ENCODE measurements at places on chromosomes 1 and 21.
A peak's percentile ranks its signal among the peaks of the same experiment; 100 is the strongest.

DNA sequence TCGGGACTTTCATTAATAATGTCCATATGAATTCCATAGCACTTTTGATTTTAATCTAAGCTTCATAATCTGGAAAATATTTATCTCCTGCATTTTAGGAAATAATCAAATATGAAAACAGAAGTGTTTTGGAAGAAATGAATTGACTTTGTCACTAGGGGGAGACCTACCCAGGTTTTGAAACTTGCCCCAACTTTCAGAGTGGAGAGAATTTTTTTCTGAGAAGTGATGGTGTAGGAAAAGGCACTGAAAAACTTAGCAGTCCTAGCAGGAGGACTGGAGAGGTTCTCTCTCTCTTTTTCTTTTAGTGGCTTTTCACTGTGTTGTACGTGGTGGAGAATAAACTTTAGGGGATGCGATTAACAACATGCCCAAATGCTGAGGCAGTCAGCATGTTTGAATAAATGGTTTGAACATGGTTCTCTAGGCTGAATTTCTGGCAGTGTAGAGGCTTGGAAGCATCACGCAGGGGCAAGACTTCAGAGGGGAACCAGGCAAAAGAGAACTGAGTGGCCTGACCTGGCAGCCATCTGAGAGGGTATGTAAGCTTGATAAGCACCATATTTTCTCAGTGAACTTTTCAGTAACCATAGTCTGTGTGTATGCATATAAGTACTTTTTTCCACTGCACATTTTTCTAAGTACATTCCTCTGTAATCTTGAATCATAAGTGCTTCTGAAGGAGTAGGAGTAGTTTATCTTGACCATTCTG is 68.3 kb upstream of the NEK7 start:
- peak; percentile 63 for DNase-seq

- DNase-seq, result no peak
These were observed 10.4 kb upstream of the SNAPIN start for GRCh38 chr1:153648000-153648643.

GRCh38 chr1:230972855-230973271 is 5.8 kb downstream of the TTC13 start:
- DNase-seq, result no peak

GRCh38 chr1:58572690-58573089 is 4.4 kb downstream of the TACSTD2 start:
- no peak for DNase-seq

DNA sequence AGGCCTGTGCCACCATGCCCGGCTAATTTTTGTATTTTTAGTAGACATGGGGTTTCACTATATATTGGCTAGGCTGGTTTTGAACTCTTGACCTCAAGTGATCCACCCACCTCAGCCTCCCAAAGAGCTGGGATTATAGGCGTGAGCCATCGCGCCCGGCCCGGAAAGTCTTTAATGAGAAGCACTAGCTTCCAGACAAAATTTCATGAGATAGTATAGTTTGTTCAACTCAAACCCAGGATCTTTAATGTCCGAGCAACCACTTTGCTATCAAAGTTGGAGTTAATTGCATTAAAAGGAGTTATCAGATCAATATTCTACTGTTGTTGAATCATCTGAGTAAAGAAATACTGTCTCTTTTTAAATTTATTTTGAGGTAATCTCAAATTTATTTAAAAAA is 4.8 kb downstream of the TSNAX start:
- DNase-seq, result no peak

- DNase-seq, result no peak
These were observed 45.8 kb downstream of the TTC39A start for GRCh38 chr1:51284487-51284954.

DNA sequence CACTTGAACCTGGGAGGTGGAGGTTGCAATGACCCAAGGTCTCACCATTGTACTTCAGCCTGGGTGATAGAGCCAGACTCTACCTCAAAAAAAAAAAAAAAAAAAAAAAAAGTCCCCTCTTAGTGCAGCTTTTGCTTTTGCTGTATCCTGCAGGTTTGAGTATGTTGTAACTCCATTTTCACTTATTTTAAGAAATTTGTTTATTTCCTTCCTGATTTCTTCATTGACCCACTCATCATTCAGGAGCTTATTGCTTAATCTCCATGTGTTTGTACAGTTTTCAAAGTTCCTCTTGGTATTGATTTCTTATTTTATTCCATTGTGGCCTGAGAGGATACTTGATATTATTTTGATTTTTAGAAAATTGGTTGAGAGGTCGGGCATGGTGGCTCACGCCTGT is 50.9 kb upstream of the AK4 start:
- no peak for DNase-seq

DNA sequence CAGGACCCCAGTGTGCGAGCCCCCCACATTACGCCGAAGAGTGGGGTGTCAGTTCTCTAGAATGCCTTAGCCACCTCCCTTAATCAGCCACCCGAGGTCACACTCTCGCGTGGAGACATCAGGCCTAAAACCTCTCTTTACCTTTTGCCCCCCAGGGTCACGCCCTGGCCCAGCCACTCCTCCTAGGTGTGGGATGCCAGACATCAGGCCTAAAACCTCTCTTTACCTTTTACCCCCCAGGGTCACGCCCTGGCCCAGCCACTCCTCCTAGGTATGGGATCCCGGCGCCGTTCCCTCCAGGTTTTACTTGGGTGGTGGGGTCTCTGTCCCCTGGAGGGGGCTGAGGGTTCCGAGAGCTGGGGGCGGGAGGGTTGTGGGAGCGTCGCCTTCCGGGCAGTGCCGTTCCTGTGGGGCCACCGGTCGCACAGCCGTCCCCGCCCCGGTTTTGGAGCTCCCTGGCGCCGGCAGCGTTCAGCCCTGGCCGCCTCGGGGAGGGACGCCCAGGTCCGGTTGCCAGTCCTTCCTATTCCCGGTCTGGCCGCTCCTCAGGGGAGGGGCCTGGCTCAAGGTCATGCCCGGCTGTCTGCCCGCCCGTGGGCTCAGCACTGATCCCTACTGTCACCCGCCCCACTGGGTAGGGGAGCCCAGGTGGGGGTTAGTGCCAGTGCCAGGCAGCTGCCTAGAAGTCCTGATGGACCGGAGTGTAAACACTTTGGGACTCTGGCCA is 882 bp downstream of the VPS13D start:
- DNase-seq, result peak; percentile 89

GRCh38 chr1:241356519-241357365 is at the start of gene RGS7:
Gene RGS7 (minus strand): TSS chr1:241357205.
- DNase-seq, result peak; percentile 75

DNA sequence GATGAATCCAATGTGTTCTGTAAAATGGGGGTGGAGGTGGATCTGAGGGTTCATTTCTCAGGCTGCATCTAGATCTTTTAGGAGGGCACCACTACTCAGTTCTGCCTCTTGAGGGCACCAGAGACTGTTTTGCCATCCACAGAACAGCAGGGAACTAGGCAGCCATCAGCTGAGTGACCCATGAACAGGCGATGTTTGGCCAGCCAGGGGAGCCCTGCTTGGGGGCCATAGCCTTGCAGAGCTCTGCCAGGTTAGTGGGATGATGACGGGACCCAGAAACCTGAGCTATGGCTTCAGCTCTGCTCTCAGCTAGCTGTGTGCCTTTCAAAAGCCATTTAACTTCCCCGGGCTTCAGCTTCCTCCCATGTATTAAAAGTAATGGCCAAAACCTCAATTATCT is 13.4 kb upstream of the NOS1AP start:
- peak; percentile 87 for DNase-seq

GRCh38 chr1:39326836-39327235 is 122.3 kb downstream of the MACF1 start:
- DNase-seq, result no peak

GRCh38 chr21:38938343-38938742 is 132.6 kb downstream of the ETS2 start:
- peak; percentile 27 for DNase-seq

GRCh38 chr1:227255086-227255732 is 63.1 kb downstream of the CDC42BPA start:
- no peak for DNase-seq

GRCh38 chr1:39411526-39412478 is 79.6 kb upstream of the BMP8A start:
- no peak for DNase-seq

- no peak for DNase-seq
These were observed 36.1 kb downstream of the COA6 start for GRCh38 chr1:234409328-234409727.

GRCh38 chr1:35449334-35450008 is 107.7 kb downstream of the KIAA0319L start:
- peak; percentile 82 for DNase-seq

DNA sequence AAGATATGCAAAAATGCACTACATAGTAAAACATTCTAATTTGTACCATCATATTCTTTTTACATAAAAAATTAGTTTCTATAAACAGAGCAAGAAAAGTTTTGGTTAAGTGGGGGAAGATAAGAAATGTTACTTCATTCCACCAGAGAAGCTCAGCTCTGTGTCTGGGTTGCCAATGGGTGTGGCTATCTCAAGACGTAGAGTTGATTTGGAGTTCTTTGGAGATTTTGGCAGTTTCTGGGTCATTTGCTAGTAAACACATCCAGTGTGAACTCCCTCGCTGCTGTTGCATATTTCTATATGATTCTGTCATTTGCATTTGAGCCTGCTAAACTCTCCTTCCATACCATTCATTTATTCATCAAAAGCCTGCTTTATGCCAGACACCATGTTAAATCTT is 7.2 kb downstream of the RGL1 start:
- peak; percentile 24 for DNase-seq

DNA sequence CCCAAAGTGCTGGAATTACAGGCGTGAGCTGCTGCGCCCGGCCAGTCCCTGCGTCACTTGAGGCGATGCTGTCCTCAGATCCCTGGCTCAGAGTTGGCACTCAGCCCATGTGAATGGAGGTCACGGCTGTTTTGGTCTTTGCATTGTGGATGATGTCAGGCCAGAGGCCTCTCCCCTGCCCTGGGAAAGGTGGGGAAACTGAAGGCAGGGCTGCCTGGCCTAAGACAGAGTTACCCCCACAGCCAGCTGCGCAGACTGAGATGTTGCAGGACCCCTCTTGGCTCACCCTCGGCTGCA is 821 bp downstream of the MASP2 start:
- DNase-seq, result no peak

- DNase-seq, result no peak
These were observed 231.3 kb upstream of the VAMP3 start for GRCh38 chr1:7539769-7540175.

DNA sequence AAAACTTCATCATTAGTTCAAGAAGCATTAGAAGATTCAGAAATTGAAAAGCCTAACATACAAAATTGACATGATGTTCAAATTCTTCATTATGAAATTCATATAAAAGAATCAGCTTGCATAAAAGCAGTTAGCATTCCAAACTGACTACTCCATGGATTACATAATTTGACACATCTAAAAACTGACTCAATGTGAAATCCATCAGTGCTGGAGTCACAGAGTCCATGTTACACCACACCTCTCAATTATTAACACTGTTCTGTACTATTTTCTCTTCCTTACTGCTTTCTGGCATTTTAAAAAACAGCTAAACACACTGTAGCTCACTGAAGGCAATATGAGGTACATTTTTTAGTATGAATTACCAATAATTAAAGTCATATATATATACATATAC is 28.0 kb downstream of the ARHGAP29 start:
- peak; percentile 81 for DNase-seq

DNA sequence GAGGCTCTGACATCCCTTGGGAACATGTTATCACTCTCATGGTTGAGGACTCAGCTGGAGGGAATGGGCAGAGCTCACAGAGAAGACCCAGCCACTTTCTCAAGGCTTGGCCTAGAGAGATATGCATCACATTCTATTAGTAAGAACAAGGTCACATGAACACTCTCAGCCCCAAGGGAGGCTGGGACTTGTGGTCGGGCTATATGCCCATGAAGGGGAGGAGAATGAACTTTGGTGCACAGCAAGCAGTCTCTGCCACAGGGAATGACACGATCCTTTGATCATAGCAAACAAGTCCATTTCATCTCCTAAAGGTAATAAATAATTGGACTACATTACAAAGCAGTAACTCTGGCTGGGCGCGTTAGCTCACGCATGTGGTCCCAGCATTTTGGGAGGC is 105.7 kb downstream of the SYF2 start:
- no peak for DNase-seq

DNA sequence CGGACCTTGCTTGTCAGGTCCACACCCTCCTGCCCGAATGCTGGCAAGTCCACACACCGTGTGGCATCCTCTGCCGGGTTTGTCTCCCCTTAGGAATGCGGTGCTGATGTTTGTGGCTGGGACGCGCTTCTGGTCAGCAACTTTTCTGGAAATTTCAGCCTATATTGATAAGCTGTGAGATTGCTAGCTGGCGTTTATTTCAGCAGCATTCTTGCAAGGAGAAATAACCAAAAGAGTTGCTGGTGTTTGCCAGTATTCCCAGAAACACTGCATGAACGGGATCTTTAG is 601 bp downstream of the CEPT1 start:
- peak; percentile 85 for DNase-seq

DNA sequence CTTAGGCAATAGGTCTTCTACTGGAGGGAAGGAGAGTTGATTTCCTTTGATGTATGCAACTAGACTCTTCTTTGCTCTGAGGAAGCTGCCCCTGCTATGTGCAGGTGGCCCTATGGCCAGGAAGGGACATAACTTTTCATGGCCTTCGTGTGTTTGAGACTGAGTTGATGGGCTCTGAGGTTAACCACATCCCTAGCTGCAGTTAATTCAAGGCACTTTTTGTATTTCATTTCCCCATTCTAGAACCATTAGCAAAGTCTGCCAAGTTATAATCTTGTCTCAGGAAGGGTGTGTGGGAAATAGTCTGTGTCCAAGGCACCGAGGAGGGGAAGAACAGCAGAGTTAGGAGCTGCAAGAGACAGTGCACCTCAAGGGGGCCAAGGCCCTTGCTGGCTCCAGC is 2.5 kb downstream of the FCRL4 start:
- DNase-seq, result no peak

- DNase-seq, result no peak
These were observed 21.1 kb downstream of the HUNK start for GRCh38 chr21:31893851-31894415.

DNA sequence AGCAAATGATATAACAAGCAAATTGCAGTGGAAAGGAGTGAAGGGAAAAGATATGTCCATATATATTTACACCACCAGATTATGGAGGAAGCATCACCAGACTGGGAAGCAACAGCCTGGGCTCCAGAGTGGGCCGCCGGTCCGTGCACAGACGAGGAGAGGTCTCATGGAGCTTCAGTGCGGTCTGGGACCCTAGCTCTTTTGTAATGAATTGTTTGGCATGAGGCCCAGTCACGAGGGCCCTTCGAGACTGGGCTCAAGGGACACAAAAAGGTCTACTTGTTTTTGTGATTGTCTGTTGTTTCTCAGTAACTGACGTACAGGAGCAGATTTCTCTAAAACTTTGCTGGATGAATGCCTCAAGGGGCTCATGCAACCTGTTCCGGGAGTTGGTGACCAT is 12.9 kb upstream of the STUM start:
- DNase-seq, result no peak

DNA sequence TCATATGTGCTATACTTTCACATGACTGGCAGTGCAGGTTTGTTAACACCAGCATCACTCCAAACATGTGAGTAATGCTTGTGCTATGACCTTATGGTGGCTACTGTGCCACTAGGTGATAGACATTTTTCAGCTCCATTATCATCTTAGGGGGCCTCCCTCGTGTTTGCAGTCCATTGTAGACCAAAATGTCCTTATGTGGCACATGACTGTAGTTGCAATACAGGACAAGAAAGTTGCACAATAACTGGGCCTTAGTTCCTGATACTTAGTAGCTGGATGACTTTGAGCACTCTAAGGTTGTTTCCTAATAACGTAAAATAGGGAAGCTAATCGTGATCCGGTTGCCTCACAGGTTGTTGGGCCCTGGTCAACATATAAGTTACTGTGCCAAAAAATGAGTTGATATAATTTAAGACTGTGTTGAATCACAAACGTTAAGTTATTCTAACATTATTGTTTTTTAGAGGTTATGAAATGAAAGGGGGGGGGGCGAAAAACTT is 511 bp upstream of the SNX27 start:
- peak; percentile 27 for DNase-seq

GRCh38 chr21:40833184-40833583 is 13.8 kb downstream of the DSCAM start:
- no peak for DNase-seq
